RPMI7951 (cell line): ENCODE measurements at places on chromosomes 3 and 15. TPM values are rescaled to one million over a fixed set of nuclear protein-coding genes. Genes with fewer than 3 reads are reported as not detected.
A peak's percentile ranks its signal among the peaks of the same experiment; 100 is the strongest.

GRCh38 chr3:39029556-39029955, 22.2 kb downstream of the SCN11A start:
- DNase-seq, result no peak

GABRR3 gene
- not detected in 2 replicates for total RNA-seq

CHDH gene
- total RNA-seq, result not detected in 2 replicates

TNK2 gene
- 7.1 and 8.7 TPM in 2 replicates for total RNA-seq

TUSC7 gene
- not detected in 2 replicates for total RNA-seq

PTPRG gene
- 43.0 and 44.9 TPM in 2 replicates for total RNA-seq

DNA sequence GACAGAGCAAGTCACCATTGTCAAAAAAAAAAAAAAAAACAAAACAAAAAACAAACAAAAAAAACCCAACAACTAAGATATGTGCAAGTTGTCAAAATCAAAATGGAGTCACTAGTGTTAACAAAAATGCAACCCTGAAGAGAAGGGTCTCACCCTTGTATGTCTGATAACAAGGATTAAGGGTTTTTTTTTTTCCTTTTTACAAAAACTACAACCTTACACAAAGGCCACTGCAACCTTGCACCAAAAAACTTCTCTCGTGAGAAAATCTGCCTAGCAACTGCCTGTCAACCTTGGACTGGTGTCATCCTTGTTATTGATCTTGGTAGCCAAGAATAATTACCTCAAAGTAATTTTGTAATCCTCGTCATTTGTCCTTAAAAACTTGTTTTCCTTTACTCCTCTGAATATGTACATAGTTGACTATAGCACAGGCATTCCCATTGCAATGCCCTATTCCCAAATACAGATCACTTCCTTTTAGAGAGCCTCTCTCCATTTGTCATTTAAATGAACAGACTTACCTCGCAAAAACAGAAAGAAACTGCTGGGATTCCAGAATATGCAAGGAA, 24.0 kb downstream of the TFRC start:
- DNase-seq, result no peak

LRRC31 gene
- not detected in 2 replicates for total RNA-seq

DNA sequence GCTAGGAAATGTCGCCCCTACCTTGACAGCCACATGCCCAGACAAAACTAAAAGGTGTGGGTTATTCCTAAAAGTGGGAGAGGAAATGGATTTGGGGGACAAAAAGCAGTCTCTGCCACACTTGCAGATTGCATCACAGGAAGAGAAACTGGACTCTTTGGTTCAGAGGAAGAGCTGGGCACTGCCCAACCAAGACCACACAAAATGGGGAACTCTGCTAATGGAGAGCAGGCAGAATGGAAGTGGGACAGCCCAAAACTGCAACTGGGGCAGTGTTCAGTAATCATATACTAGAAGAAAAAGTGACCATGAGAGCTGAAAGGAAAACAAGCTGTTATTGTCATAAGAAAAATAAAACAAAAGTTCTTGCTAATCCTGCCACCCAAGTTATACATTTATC, 138.9 kb upstream of the FRMD4B start:
- DNase-seq, result no peak

EOGT gene
- 41.7 and 43.0 TPM in 2 replicates for total RNA-seq

GRCh38 chr15:77724715-77725114, 92.0 kb upstream of the LINGO1 start:
- no peak for DNase-seq

DNA sequence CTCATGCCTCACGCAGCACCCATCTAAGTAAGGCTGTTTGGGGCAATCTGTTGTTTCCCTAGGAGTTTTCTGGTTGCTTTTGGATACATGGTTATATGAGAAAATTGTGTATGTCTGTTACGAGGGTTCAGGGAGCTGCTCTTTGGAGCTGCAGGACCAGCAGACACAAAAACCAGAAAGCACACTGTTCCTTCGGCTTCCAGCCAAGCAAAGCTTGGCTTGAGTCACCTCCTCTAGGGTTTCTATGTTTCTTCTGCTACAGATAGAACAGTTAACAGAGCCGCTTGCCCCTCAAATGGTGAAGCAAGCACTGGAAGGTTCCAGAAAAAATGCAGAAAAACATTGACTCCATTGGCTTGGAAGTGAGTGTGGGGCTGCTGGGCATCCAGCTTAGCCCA, 49.2 kb upstream of the CTDSPL start:
- DNase-seq, result no peak

DNA sequence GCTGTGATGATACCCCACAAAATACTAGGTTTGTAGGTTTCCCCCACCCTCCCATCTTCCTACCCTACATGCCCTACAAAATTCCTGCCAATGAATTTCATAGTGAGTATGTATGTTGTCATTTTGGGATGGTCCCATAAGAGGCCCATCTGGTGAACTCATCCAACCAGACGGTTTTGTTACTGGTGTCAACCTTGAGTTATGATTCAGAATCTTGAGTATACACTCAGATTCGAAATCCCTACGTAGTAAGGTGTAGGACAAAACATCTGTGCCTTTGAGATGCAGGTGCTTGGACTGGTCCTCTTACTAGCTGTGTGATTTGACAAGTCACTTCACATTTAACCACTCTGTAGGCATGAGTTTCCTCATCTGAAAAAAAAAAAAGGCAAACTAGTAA, 3.6 kb downstream of the SIAH2 start:
- DNase-seq, result no peak

CFAP92 gene
- 0.36 TPM in 1 of 2 replicates, not detected in the other for total RNA-seq

GRCh38 chr3:52291508-52292181, 4.0 kb downstream of the GLYCTK start:
- DNase-seq, result no peak

ADCY5 gene
- total RNA-seq, result 0.10 TPM in 1 of 2 replicates, not detected in the other

- DNase-seq, result no peak
Observed at GRCh38 chr3:39144748-39145380, 8.5 kb downstream of the CSRNP1 start.

GRCh38 chr15:99315636-99316035, 64.4 kb downstream of the LRRC28 start:
- peak; percentile 28 for DNase-seq

DNA sequence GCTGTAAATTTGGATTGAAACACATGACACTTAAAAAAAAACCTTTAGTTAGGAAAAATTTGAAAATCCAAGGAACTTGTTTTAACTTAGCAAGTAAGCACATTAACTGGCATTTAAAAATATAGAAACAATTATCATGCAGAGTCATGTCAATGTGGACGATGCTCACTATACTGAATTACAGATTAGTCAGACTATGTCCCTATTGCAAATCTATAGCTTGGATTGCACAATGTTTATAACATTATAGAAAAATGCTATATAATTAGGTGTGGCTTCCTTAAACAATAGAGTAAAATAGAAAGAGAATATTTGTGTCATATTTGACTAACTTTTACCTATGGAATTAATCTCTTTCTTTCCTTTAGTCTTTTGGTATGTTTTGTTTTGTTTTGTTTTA, 48.4 kb upstream of the TUSC7 start:
- DNase-seq, result no peak

AHSG gene
- not detected in 2 replicates for total RNA-seq

DNA sequence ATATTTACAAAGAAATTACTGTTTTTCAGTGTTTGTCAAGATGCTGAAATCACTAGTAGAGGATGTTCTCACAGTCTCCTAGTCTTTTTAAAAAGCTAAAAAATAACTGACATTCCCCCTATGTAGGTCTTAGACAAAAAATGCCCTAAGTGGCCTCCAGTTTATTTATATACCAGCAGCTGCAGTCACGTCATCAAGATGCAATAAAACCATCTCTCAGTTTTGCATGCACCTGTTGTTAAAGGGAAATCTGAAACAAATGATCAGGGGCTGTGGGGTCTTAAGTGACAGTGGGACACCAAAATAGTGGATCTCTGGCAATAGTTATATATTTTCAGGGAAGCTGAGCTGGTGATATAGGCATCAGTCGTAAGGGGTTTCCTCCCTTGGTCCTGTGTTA, 146.5 kb upstream of the ARPP21 start:
- DNase-seq, result no peak

- no peak for DNase-seq
Observed at GRCh38 chr3:39224288-39224687, 31.9 kb upstream of the XIRP1 start.

GRCh38 chr3:8492744-8493511, 8.7 kb upstream of the LMCD1 start:
- peak; percentile 91 for DNase-seq

ITIH3 gene
- not detected in 2 replicates for total RNA-seq

DNA sequence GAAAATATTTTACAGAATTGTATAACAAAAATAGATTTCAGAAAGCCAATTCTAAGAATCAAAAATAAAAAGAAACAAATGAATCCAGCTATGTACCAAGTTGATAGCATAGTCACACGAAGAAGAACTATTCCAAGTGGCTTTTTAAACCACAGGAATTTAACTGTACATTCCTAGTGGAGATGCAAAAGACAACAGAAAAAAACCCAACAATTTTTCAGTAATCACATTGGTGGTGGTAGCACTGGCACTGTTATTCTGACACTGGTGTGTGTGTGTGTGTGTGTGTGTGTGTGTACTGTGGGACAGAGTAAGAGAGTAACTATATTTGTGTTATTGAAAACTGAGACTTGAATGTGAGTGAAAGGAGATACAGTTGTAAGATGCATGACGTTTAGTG, 9.1 kb downstream of the BFSP2 start:
- DNase-seq, result peak; percentile 62

DNA sequence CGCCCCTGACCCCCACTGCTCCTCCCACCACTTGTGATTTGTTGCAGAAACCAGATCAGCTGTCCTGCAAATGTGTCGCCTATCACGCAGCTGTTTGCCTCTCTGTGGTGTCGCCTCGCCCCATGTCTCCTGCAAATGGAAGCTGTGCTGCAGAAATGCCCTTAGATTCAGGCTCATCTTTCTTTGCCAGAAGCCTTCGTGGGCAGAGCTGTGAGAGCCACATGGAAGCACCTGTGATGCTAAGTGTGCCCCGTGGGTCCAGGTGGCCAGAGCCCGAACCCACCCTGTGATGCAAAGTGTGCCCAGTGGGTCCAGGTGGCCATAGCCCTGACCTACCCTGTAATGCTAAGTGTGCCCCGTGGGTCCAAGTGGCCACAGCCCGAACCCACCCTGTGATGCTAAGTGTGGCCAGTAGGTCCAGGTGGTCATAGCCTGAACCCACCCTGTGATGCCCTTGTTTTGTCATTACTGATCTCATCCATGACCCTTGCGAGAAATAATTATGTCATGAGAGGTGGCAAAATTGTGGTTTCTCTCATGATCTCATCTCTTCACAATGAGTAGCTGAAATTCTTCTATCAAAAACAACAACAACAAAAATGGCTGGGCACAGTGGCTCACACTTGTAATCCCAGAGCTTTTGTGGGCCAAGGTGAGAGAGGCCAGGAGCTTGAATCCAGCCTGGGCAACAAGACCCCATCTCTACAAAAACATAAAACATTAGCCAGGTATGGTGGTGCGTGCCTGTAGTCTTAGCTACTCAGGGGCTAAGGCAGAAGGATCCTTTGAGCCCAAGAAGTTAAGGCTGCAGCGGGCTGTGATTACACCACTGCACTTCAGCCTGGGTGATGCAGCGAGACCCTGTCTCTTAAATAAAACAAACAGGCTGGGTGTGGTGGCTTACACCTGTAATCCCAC, 187.4 kb downstream of the GOLGA6L6 start:
- DNase-seq, result no peak

DNA sequence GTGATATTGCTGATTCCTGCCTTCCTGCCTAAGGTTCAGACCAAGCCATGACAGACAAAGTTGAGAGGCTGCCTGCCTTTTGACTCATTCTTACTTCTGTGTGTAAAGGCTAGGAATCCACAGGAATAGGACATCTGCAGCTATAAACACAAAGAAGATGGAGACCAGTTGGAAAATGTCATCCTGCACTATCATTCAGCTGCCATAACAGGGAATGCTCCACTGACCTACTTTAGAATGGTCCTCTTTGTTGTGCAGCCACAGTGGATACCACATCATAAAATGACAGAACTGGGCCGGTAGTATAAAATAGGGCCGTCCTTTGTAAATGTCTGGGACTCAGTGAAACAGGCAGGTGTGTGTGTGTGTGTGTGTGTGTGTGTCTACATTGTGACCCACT, 75.1 kb downstream of the STAC start:
- no peak for DNase-seq

- DNase-seq, result peak; percentile 86
Observed at GRCh38 chr15:66936109-66936860, 129.1 kb upstream of the SMAD3 start.

DNA sequence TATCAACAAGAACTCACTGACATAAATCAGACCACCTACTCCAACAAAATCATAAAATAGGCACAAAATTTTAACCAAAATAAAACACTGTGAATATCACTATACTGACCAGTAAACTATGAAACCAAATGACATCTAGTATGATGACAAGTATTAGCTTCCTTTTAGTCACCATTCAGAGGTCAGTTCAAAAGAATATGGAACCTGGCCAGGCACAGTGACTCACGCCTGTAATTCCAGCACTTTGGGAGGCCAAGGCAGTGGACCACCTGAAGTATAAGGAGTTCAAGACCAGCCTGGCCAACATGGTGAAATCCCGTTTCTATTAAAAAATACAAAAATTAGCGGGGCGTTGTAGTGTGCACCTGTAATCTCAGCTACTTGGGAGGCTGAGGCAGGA, 65.8 kb downstream of the SMARCC1 start:
- DNase-seq, result peak; percentile 85

HOMER2 gene
- 20.4 and 26.9 TPM in 2 replicates for total RNA-seq

DNA sequence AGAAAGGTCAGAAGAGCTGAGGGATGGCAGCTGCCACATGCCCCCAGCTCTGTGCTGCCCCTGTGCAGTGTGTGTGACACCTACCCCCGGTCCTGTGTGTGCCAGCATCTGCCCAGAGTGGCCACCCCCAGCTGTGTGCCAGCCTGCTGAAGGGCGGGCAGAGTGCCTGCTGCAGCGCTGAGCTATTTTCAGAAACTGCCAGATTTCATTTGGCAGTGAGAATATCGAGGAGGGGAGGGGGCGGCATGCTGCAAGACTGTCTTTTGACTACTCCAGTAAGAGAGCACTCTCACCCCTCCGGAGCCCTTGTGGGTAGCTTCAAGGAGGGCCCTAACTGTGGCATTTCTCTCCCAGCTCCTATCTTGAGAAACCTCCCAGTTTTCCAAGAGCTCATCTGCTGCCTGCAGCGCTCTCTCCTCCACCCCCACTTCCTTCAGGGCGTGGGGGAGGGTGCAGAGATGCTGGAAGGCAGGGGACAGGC, 25.2 kb upstream of the DOCK3 start:
- no peak for DNase-seq

- no peak for DNase-seq
Observed at GRCh38 chr15:67335534-67336222, 81.1 kb downstream of the IQCH start.
